SW480 (cell line): ENCODE measurements at places on chromosomes 13 and 19.

- no peak for DNase-seq
Measured at GRCh38 chr19:12937093-12937926, 1.1 kb upstream of the CALR start.

GRCh38 chr19:50419580-50420035 lies 870 bp downstream of the SPIB start:
- no peak for DNase-seq

GRCh38 chr19:46806656-46807055 lies 18.3 kb upstream of the SLC1A5 start:
- DNase-seq: peak; percentile 76

- no peak for DNase-seq
Measured at GRCh38 chr19:19268453-19269385, 4.4 kb downstream of the TM6SF2 start.

DNA sequence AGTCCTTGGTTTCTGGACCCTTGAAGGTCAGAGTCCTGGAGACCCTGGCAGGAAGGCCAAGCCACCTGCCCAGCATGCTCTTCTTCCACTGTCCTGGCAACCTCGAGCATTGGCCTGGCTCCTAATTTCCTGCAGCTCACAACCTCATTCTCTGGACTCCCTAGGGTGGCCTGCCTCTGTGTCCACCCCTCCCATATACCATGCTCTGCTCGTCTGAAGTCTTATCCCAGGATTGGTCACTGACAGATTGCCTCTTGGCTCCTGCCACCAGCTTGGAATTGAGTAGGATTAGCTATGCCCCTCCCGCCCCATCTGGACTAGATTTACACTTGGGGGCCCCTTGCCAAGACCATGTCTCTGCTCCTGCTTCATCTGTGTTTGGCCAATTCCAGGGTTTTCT lies 17.1 kb upstream of the WASF3 start:
- DNase-seq: no peak

- DNase-seq: no peak
Measured at GRCh38 chr19:1471515-1472160, 7.4 kb downstream of the C19orf25 start.

DNA sequence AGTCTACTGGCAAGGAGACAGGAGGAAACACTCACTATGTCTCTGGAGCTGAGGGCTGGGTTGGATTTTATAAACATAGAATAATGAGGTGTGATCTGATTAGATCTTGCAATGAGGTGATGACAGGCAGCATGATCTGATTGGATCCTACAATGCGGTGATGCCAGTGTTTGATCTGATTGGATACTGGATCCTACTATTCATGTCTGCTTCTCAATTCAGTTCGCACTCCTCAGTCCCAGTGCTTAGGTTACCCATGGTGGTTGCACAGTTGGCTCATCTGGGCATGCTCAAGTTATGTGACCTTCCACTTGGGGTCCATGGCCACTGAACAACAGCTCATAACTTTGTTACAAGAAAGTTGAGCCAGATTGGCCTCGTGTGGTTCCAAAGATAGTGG lies 469.5 kb downstream of the TSHZ3 start:
- no peak for DNase-seq

- no peak for DNase-seq
Measured at GRCh38 chr13:90276216-90276615, 1071.3 kb upstream of the MIR17HG start.

- peak; percentile 10 for DNase-seq
Measured at GRCh38 chr13:25738342-25739196, 313.2 kb downstream of the SHISA2 start.

- no peak for DNase-seq
Measured at GRCh38 chr13:31081316-31081715, 80.4 kb downstream of the HSPH1 start.

GRCh38 chr19:38561658-38562057 lies 56.1 kb downstream of the MAP4K1 start:
- DNase-seq: no peak

DNA sequence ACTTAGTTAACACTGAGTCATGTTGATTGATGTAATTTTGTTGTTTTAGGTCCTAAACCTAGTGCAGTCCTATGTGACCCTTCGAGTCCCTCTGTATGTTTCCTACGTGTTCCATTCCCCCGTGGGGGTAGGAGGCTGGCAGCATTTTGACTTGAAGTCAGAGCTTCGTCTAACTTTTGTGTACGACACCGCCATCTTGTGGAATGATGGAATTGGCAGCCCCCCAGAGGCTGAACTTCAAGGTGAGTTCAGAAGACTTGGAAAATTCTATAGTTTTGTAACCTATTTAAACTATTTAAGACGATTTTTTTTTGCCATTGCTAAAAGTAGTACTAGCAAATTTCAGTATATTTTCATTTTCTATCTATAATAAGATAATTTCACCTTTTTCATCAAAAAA lies 117.9 kb downstream of the STOML3 start:
- peak; percentile 7 for DNase-seq

DNA sequence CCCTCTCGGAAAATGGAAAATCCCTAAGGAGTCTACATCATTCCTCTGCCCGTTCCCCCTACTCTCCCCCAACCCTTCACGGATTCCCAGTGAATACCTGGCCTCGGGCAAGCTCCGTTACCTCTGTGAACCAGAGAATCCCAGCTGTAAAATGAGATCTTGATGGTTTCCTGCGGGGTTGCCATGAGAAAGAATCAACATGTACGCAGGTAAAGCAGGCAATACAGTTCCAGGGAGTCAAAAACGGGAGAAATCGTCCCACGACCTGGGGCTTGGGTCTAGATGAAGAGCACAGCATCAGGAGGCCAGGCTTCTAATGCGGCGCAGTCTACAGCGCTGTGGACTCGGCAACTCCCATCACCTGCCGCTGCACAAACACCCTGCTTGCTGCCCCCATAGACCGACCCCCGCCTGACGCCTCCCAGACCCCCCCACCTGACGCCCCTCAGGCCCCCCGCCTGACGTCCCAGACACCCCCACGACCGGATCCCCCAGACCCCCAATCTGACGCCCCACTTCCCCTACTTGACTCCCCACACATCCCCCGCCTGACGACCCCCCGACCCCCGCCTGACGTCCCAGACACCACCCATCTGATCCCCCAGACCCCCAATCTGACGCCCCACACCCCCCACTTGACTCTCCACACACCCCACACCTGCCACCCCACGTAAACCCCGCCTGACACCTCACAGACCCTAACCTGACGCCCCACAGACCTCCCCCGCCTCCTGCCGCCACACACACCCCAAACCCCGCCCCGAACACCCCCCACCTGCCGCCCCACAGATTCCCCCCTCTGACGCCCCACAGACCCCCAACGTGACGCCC lies 680 bp downstream of the LIG4 start:
- no peak for DNase-seq

DNA sequence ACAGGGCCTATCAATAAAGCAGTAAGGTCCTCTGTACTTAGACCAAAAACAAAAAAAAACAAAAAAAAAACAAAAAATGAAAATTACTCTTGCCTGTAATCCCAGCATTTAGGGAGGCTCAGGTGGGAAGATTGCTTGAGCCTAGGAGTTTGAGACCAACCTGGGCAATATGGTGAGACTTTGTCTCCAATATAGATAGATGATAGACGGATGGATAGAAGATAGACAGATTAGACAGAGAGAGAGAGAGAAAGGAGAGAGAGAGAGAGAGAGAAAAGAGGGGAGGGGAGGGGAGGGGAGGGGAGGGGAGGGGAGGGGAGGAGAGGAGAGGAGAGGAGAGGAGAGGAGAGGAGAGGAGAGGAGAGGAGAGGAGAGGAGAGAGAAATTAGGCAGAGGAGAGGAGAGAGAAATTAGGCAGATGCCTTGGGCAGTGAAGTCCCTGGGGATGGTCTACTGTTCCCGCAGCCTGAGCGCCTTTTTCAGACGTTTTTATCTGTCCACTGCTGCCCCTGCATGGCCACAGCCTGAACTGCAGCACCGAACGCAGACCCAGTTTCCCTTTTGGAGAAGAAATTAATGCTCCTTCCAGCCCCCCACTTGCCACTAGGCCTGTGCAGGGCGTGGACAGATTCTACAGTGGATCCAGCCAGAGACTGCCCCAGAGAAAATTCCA lies 9.8 kb upstream of the ZNF627 start:
- peak; percentile 74 for DNase-seq

DNA sequence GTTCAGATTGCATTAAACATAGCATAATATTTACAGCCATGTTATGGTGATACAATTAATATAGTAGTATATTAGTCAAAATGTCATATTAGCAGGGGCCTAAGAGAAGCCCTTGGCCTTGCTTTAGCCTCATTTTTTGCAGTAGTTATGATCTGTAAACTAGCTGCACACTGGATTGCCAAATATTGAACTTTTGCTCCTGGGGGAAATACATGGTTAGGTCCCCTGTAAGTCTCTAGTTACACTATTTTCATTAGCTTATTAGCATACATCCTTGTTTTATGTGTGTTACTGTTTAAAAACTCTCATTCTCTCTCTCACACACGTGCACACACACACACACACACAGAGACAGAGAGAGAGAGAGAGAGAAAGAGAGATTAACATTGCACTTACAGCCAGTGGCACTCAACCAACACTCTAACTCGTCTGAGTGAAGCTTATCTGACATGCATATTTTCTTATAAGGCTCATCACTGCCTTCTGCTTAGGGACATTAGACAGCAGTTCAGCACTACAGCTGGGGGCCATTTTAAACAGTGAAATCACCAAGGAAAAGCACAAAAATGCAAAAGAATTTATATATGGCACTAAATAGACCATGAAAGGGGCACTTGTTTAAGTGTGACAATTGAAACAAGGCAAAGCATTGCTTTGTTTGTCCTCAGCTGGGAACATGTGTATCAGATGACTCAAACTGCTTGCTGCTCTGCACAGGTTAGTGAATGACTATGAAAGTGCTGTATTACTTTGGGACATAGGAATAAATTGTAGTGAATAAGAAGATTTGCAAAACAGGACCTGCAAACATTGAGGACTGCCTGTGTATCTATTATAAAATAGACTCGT lies 278.7 kb downstream of the GPC6 start:
- DNase-seq: no peak

GRCh38 chr13:75850916-75851315 lies 214.8 kb downstream of the LMO7 start:
- DNase-seq: no peak

DNA sequence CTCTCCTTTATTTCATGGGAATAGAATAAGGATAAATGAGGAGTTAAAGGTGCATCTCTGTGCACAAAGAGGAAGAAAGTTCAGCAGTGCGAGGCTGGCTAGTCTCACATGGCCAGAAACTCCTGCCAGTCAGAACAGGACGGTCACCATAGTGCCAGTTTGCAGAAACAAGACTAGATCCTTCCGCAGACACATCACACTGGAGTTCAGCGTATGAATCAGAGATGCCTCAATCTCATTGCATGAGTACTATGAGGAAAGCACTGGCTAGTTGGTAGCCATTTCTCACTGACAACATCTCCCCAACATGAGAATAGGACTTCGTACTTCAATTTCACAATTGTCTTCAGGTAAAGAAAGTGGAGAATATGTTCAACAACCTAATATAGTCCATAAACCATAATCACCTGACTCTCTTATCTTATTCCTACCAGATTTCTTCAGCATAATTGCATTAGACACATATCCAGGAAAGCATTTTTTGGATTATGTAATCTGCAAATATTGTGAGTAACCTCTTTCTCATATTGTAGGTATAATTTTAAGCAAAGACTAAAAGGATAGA lies 34.9 kb downstream of the RXFP2 start:
- DNase-seq: no peak

GRCh38 chr13:67574320-67575233 lies 344.4 kb upstream of the PCDH9 start:
- no peak for DNase-seq
